NCI-H460 (cell line): ENCODE measurements at places on chromosomes 5 and 9. TPM values are rescaled to one million over a fixed set of nuclear protein-coding genes. Genes with fewer than 3 reads are reported as not detected.

ANKRD20A1 gene
- 0.02 TPM in 1 of 2 replicates, not detected in the other for total RNA-seq

DNA sequence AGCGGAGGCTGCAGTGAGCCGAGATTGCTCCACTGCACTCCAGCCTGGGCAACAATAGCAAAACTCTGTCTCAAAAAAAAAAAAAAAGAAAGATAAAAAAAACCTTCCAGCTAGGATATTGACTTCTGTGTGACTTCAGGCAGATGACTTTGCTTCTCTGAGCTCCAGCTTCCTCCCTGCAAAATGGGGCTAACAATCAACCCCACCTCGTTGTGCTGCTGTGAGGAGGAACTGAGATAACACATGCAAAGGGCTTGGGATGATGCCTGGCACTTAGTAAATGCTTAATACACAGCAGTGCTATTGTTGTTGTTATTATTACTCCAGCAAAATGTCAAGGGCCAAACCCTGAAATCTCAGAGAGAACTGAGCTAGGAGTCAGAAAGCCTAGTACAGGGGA is 3.5 kb upstream of the CDX1 start:
- DNase-seq: no peak

DNA sequence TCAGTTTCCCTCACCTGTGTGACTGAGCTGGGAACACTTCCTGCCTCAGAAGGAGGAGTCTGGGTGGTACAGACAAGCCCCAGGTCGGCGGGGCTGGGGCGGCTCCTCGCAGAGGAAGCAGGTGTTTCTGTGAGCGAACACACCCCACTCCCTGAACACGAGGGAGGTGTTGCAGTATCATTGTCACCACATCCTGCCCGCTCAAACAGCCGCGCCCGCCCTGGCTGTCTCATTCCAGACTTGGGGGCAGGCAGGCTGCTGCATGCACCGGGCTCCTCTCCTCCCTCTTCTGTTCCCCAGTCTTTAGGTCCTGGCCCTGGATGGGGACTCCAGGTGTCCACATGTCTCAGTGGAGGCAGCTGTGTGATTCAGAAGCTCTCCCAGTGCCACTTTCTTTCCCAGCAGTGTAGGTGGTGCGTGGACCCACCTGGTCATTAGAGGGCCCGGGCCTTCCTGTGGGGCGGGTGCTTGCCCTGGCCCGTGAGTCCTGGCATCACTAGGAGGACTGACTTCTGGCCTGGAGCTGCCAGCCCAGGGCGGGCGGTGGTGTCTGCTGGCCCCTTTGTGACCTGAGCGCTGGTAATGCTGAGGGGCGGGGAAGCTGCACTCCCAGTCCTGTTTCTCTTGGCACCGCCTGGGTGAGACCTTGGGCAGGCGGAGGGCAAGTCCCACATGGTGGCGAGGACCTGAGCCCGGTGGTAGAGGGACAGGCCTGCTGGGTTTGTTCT is 18.3 kb upstream of the PHYHD1 start:
- DNase-seq: no peak

- DNase-seq: no peak
Observed at GRCh38 chr9:38048316-38048969, 20.6 kb downstream of the SHB start.

DNA sequence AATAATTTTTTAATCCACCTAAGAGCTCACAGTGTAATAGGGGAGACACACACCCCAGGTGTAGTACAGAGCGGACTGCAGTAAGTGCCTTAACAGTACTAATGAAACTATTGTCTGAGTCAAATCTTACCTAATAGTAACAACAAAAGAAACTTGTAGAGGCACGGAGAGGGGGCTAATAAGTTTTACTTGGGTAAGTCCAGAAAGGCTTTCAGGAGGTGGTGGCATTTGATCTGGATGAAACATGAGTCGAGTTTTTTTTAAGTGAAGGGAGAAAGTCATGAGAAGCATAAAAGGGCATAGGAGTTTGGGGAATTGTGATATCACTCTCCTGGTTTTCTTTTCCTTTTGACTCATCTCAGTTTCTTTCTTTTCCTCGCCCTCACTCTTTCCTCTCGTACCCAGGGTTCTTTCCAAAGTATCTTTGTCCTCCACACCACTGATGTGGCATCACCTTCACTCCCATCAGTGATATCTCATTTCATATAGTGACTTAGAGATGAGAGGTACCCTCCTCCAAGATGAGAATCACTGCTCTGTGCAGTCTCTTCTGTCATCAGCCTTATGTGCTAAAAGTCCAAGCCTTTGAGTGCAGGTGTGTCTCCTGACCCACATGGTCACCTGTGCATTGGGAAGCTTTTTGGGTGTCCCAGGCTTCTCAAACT is 2.0 kb downstream of the CTNNA1 start:
- DNase-seq: no peak

DNA sequence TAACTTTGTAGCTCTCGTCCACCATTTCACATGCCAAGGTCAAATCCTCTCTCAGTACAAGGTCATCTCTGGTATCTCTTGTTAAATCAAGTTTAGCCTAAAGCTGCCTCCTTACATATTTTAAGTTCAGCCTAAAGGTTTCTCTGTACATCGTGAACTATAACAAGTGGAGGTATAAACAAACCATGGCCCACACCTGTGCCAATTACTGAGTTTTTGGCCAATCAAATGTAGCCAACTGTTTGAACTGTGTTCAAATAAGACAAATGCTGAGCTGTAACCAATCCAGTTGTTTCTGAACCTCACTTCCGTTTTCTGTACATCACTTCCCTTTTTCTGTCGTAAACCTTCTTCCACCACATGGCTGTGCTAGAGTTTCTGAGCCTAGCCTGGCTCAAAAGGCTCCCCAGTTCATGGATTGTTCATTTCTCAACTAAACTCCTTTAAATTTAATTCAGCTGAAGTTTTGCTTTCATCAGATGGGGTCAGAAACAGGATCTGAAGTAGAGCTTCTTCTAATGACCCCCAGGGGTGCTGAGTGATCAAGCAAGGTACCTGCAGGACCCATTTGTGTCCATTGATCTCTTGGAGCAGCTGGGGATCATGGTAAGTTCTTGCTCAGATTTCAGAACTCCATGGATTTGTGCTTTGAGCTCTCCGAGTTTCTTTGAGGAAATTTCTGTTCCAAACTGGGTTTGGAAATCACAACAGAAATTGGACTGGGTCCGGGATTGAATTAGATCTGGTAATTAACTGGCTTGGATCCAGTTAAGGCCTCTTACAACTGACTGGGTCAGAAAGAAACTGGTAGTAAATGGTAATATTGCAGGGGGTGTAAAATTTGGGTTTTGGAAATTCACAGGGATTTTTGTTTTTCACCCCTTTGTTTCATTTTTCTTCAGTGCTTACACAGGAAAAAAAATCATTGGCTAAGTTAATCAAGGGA is 11.0 kb upstream of the NANS start:
- DNase-seq: peak; percentile 37

- DNase-seq: no peak
Observed at GRCh38 chr5:56580864-56581263, 234.5 kb upstream of the MAP3K1 start.

GRCh38 chr5:91079037-91079436 is 304.1 kb downstream of the ARRDC3 start:
- no peak for DNase-seq
